Left renal pelvis (tissue), 4 donors: ENCODE measurements at places on chromosomes 4 and X. TPM values are rescaled to one million over a fixed set of nuclear protein-coding genes. Genes with fewer than 3 reads are reported as not detected.

EFHC2 gene
- polyA plus RNA-seq: 8.7 TPM

- DNase-seq: no peak
These were observed 12.1 kb upstream of the COPS4 start for GRCh38 chr4:83022724-83023450.

- no peak for DNase-seq
These were observed 392.8 kb downstream of the RAPGEF2 start for GRCh38 chr4:159495515-159496236.

GRCh38 chr4:154740462-154740861 is 3.3 kb upstream of the LRAT start:
- no peak for DNase-seq

DNA sequence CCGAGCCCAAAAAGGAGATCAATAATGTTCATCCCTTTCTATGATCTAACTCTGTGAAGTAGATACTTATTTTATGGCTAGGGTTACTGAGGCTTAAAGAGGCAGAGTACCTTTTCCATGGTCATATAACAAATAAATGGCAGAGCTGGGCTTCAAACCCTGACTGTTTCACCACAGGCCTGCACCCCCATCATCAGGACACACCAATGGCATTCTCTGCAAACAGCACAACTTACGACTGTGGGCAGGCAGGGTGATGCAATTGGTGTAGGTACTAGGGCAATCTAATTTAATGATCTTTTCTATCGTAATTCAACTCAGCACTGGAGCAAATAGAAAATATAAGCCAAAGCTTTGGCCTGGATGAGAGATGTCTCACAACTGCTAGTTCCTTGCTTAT is 118.8 kb upstream of the CBR4 start:
- DNase-seq: no peak

PCDH10 gene
- 7.5 TPM for polyA plus RNA-seq

DNA sequence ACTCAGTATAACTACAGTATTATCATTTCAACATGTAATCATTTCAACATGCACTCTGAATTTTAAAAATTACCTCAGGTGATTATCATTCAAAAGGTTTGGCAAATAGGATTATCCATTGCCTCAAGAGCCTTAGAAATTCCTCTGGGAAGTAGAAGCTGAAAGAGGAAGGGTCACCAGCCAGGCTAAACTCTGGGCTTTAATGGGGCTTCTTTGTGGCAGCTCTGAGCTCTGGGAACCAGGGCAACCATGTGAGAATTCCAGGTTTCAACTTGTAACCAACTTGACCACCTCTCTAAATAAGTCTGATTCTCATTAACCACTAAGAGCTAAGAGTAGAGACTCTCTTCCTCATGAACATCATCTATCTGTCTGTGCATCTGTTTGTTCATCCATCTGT is 117.2 kb upstream of the MED14 start:
- no peak for DNase-seq

PSMD10 gene
- polyA plus RNA-seq: 71.9 TPM

- DNase-seq: no peak
These were observed 4.2 kb downstream of the CENPVL3 start for GRCh38 chrX:51614353-51615012.

ZNF185 gene
- polyA plus RNA-seq: 47.5 TPM

S100G gene
- not detected for polyA plus RNA-seq

GRCh38 chrX:85309717-85310116 is 65.9 kb downstream of the ZNF711 start:
- DNase-seq: no peak

DNA sequence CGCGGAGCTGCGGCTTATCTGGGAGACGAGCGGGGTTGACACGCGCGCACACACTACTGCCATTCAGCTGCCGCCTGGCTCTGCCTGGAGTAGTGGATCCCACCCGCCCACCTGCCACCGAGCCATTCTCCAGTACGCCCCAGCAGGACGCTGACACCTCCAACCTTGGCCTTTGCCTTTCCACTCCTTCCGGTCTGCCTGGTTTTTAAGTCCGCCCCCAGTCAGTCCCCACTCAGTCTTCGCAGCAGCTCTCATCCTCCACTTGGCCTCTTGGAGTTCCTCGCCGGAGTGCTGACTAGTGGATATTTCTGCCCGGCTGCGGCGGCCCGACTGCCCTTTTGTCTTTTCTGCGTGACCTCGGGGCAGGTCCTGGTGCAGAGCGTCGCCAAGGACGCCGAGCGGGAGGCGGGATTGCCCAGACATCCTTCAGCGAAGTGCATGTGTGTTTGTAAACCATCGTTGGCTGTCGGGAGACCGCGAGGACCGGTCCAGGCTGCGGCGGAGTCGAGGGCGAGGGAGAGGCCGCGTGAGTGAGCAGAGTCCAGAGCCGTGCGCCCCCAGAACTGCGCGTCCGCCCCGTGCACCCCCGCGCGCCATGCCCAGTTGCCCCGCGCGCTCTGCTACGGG is 1.1 kb downstream of the SLIT2 start:
- DNase-seq: no peak

GRCh38 chr4:181908168-181908567 is 335.0 kb upstream of the TENM3 start:
- DNase-seq: no peak

DNA sequence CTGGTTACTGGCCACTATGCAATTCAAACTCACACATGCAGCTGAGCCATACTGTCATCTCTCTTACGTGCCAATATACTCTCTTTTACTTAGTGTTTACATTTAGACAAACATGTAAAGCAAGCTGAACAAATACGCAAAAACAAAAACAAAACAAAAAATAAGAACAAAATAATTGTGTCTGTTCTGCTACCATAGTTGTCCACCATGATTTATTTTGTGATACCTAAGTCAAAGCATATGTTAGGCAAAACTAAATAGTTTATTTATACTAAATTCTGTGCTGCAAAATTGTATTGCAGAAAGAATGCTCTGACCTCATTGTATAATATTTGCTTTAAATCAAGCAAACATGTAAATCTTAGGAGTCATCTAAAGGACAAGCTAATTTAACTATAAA is 943.2 kb upstream of the AGA start:
- DNase-seq: no peak

CENPVL2 gene
- polyA plus RNA-seq: 0.34 TPM

- no peak for DNase-seq
These were observed 200.4 kb downstream of the PTTG2 start for GRCh38 chr4:38160487-38161207.

DNA sequence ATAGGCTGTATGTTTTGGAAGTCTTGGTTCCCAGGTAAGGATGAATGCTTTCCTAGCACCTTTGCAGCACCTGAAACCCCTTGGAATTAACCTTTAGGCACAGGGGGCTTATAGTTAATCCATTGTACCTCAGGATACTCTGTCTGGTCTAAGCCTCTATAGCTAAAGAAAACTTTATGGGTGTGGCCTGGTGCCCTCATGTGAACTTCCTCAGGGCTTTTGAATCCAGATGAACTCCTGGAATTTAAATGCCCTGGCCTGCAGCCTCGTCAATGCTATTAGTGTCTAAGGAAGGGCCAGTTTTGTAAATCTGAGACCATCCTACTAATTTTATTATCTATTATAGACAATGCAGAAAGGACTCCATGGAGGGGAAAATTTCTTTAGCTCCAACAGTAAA is 33.8 kb downstream of the IRS4 start:
- no peak for DNase-seq

PNMA6F gene
- 0.04 TPM for polyA plus RNA-seq

BBS12 gene
- 13.1 TPM for polyA plus RNA-seq

ODAPH gene
- not detected for polyA plus RNA-seq

- DNase-seq: no peak
These were observed 45.3 kb downstream of the EFNB1 start for GRCh38 chrX:68874076-68874475.

CYBB gene
- 28.9 TPM for polyA plus RNA-seq

- no peak for DNase-seq
These were observed 41.8 kb upstream of the MAGED1 start for GRCh38 chrX:51851507-51852085.

GRCh38 chr4:6470502-6471306 is 1.7 kb downstream of the PPP2R2C start:
- no peak for DNase-seq

DNA sequence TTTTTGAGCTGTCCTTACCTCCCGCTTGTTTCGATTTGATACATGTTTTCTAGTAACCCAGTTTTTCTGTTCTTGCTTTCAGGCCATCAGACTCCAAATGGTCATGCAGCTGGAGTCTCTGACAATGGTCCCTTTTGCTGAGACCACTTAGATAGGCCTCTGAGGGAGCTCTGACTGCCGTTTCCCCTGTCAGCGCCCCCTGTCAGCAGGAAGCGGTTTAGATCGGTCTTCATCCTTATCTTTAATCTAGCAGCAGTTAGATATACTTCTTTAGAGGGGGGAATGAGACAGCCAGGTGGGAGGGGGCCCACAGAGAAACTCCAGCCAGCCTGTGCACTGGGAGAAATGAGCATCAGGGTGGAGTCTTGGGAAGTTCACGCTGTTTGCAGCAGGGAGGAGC is 457.9 kb downstream of the GPAT3 start:
- DNase-seq: no peak
